ENCODE measurements at places on chromosomes 12 and 14.

GRCh38 chr14:22668417-22668816 lies 24.3 kb upstream of the OR6J1 start:
- DNase-seq: no peak

DNA sequence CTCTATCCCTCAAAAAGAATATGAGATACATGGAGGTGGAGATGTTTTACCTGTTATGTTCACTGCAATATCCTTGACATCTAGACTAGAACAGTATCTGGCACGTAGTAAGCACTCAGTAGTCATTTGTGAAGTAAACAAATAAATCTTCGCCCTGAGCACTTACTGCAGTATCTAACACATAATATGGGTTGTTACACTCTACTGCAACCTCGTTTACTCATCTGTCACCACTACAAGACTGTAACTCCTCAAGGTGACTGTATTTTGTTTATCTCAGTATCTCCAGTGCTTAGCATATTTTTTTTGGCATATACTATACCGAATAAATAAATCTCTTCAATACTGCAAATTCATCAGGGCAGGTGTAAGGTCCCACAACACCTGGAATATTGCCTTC lies 66.1 kb downstream of the WASHC3 start:
- DNase-seq: peak; percentile 48

- no peak for DNase-seq
These were observed 86.1 kb downstream of the CPSF2 start for GRCh38 chr14:92207928-92208265.

- no peak for DNase-seq
These were observed 57.2 kb upstream of the ZDHHC17 start for GRCh38 chr12:76706761-76707160.

DNA sequence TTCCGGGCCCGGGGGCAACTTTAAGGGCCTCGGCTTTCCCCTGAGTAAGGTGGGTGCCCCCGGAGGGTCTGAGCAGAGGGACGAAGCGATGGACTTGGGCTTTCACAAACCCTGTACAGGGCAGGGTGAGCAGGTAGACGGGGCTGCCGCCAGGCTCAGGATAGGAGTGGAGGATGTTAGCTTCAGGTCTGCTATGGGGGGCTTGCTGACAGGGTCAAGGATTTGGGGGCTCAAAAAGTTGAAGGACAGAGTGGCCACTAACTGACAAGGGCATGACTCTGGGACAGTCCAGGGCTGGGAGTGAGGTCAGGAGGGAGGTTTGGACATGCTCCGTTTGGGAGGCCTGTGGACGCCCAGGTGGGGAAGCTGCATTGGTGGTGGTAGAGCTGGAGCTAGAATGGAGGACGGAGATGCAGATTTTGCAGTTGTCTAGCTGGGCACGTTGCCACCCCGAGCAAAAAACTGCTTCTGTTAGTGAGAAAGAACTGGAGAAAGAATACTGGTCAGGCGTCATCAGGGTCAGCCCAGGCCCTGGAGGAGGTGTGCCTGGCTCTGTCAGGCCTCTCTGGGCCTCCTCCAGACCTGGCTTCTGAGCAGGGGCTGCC lies 113.3 kb downstream of the ADGRD1 start:
- no peak for DNase-seq

DNA sequence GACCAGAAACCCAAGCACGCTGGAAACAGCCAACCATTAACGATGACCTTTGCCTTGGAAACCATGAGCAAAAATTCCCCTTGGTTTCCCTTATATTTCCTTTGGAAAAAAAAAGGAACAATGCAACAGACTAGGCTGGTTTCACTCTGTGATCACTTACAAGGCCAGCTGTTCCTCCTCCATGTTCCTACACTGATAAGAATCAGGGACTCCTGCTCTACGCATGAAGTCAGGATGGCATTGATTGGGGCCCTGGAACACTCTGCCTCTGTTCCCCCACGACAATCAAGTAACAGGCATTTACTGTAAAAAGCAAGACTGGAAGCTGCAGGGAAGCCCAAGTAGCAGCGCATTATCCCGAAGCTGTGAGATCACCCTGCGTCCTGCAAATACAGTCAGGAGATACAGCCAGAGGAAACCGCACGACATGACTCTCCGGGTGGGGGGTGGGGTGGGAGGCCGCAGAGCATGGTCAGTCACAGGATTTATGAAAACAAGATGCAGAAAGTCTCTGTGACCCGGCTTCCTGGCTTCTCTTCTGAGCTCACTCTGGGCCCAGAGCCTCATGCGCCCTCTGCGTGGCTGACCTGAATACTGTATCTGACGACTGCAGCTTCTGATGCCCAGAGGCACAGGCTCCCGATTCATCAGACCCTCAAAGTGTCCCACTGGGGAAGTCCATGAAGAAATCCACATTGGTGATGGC lies 31.1 kb downstream of the SSH1 start:
- no peak for DNase-seq

GRCh38 chr12:50924439-50925341 lies 27.7 kb upstream of the HIGD1C start:
- DNase-seq: peak; percentile 97
